ENCODE measurements at places on chromosomes 2 and 18.
A peak's percentile ranks its signal among the peaks of the same experiment; 100 is the strongest.

GRCh38 chr2:29084554-29084953 is 10.2 kb upstream of the PCARE start:
- DNase-seq: no peak

GRCh38 chr18:40415176-40415791 is 1539.8 kb upstream of the PIK3C3 start:
- peak; percentile 13 for DNase-seq

- no peak for DNase-seq
These were observed 330.1 kb downstream of the CMPK2 start for GRCh38 chr2:6535572-6535971.

GRCh38 chr2:45380131-45380836 is 230.8 kb downstream of the SRBD1 start:
- no peak for DNase-seq

DNA sequence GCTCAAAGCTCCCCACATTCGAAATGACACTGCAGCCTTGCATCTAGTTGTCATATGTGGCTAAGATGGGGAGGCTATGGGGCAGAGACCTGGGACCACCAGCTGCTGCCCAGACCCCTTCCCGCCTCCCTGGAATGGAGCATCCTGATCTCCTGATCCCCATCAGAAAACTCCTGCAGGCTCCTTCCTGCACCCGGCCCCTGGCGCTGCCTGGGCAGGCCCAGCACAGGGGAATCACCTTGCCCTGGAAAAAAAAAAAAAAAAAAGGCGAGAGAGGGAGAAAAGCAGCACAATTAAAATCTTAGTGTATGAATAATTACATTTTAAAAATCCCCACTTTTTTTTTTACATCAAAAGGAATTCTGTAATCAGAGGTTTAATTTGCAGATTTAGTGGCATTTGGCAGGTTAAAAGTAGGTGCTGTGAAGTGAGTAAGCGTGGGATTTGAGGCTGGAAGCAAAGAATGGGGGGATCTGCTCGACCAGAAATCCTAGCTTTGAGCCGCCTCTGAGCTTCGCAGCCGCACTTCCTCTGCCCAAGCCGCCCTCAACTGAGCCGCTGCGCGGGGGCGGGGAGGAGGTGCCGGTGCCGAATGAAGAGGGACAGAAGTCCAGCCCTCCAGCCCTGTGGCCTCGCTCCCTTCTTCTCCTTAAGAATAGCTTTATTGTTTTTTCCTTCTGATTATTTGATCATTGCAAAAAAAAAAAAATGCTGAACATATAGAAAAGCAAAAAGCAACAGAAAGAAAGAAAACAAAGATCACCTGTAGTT is 30.0 kb downstream of the THNSL2 start:
- DNase-seq: peak; percentile 62

- no peak for DNase-seq
These were observed 57.4 kb upstream of the LAPTM4A start for GRCh38 chr2:20108655-20109396.

GRCh38 chr18:22335731-22336198 is 82.0 kb downstream of the CTAGE1 start:
- no peak for DNase-seq

- no peak for DNase-seq
These were observed 1.9 kb upstream of the KRCC1 start for GRCh38 chr2:88057437-88057844.

DNA sequence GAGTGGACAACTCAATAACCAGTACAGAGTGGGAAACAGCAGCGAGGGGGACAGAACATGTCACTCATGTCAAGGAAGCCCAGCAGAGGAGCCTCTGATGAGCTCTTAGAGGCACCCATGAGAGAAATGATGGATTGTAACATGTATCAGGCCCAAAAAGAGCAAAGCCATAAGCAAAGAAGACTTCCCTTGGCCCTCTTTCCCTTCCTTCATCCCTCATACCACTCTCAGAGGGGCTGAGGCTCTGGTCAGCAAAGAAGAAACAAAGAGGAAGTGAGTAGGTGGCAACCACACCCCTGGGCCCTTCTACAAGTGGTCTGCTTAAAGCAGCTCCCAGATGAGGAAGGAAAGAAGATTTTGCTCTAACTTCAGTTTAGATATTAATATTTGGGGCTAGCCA is 112.8 kb downstream of the CDC42EP3 start:
- no peak for DNase-seq

DNA sequence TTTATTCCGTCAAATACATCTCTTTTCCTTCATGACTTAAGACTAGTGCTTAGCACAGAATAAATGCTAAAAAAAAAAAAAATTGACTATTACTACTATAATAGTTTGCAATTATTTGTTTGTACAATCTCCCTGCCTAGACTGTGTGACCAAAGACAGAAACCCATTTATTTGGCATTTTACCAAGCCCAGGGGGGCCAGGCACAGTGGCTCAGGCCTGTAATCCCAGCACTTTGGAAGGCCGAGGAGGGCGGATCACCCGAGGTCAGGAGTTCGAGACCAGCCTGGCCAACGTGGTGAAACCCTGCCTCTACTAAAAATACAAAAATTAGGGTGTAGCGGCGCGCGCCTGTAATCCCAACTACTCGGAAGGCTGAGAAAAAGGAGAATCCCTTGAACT is 1.4 kb downstream of the ASB3 start:
- DNase-seq: no peak

DNA sequence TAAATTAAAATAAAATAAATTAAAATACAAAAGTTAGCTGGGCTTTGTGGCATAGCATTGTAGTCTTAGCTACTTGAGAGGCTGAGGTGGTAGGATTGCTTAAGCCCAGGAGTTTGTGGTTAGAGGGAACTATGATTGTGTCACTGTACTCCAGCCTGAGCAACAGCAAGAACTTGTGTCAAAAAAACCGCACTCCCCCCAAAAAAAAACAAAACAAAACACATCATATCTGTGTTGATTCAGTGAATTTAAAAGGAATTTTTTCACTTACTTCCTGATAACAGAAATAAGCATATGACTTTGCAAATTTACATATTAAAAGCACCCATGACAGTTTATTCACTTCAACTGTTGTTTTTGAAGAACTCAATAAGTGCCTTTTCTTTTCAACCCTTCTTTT is 68.1 kb upstream of the PELI1 start:
- no peak for DNase-seq

All from NCI-H69 (cell line).